ENCODE measurements at places on chromosomes 5 and 9. TPM values are rescaled to one million over a fixed set of nuclear protein-coding genes. Genes with fewer than 3 reads are reported as not detected.

LMX1B gene
- polyA plus RNA-seq = 0.96 TPM

DNA sequence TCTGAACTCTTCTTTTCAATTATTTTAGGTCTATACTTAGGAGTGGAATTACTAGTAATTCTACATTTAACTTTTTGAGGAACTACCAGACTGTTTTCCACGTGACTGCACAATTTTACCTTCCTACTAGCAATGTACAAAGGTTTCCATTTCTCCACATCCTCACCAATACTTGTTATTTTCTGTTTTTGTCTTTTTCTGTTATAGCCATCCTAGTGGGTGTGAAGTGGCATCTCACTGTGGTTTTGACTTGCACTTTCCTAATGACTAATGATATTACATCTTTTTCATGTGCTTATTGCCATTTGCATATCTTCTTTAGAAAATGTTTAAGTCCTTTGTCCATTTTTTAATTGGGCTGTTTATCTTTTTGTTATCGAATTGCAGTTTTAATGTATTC, 136.9 kb upstream of the EGFLAM start:
- H3K36me3 ChIP-seq = no peaks in the 10 kb centered on the region
- H3K27me3 ChIP-seq = no peaks in the 10 kb centered on the region

DNA sequence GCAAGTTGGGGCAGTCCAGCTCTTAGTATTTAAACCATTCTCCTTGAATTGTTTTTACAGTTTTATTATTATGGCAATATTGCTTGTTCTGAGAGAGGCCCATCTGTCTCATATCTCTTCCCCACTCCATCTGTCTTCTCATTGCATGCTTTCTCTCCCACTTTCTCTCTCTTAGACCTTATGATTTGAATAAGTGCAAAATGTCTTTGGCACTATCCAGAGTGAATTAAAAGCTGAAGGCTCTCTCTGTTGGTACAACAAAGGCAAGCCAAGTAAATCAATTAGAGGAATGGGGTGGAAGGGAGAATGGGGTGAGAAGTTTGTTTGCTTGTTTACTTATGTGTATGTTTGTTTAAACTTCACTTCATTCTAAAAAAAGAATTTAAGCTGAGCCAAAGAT, 195.3 kb upstream of the RFX3 start:
- no peaks in the 10 kb centered on the region for H3K27me3 ChIP-seq
- H3K27ac ChIP-seq = no peak overlapping the region
- DNase-seq = no peak

GRCh38 chr5:90586469-90586868, 27.9 kb downstream of the ADGRV1 start:
- no peak overlapping the region for H3K4me3 ChIP-seq
- H3K27ac ChIP-seq = no peak overlapping the region
- H3K27me3 ChIP-seq = no peaks in the 10 kb centered on the region
- DNase-seq = no peak
- no peaks in the 10 kb centered on the region for H3K36me3 ChIP-seq

GRCh38 chr5:103428923-103429322, 133.7 kb downstream of the NUDT12 start:
- no peak for DNase-seq
- no peaks in the 10 kb centered on the region for H3K27me3 ChIP-seq
